CD4-positive, alpha-beta T cell treated with Interferon alpha-2 for 1 hour (primary cell): ENCODE measurements at places on chromosomes 2 and 18.

- no peak for DNase-seq
These were observed 27.3 kb downstream of the SULT1C2 start for GRCh38 chr2:108316033-108316432.

DNA sequence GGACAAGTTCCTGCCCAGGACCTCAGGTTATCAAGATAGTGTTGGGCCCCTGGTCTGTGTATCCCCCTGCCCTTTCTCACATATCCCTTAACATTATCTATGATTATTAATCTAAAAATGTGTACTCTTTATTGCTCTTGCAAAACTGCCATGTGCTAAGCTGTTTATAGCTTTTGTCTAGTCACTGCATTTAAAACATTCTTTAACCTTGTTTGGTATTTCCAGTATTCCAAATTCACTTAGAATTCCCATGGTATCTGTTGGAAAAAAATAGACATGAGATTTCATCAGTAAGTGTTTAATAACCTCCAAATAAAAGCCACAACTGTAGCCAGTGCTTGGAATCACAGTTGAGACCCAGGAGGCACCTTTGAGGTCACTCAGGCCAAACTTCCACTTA lies 16.2 kb upstream of the GLS start:
- DNase-seq, result no peak

DNA sequence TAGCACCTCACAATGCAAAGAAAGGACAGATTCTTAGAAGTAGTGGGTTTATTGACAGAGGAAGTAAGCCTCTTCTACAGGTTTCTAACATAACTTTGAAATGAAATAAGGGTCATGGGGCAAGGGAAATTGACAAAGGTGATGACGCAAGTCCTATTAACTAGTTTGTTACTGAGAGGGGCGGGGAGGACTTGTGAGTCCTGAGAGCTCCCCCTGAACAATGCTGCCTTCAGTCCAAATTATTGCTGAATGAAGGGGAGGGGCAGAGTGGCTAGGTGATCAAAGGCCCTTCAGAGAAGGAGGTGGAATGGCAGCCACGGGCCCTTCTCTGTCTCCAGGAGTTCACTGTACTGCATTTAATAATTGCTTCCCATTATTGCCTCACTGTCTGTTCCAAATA lies 390.0 kb downstream of the MEIS1 start:
- DNase-seq, result no peak

DNA sequence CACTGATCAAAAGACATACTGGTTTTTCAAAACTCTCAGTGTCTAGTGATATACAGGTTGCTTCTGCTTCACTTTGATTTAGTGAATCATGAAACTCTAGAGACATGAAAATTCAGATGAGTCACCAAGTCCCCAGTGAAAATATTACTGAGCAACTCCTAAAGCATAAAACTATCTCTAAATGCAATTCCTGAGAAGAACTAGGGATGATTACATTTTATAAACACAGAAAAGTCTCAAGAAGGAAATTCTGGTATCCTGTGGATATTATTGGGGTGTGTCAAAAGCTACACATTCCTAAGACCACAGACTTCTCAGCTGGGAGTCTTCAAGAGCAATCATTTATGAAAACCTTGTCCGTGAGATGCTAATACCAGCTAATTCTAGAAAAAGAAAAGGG lies 9.7 kb downstream of the LRRTM4 start:
- DNase-seq, result no peak

DNA sequence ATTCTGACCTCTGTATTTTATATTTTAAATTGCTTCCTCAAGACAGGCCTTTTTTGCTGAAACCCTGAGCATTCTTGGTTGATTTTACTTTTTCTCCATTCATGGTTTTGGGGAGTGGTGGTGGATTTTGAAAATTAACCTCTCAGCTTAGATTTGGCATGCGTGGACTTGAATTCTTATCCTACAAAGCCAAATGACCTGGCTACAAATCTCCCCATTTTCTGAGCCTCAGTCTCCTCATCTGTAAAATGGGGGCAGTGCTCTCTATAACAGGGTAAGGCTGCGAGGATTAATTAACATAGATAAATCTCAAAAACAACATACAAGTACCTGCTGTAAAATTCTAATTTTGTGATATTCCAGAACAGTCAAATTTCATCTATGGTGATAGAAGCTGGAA lies 103.4 kb upstream of the CDCA7 start:
- no peak for DNase-seq
